Osteocyte (in vitro differentiated cells): ENCODE measurements at places on chromosomes 11 and 22. TPM values are rescaled to one million over a fixed set of nuclear protein-coding genes. Genes with fewer than 3 reads are reported as not detected.

HOATZ gene
- not detected in 2 replicates for total RNA-seq

KRTAP5-10 gene
- 0.30 and 0.31 TPM in 2 replicates for total RNA-seq

E2F8 gene
- 1.7 and 2.1 TPM in 2 replicates for total RNA-seq

MOGAT2 gene
- total RNA-seq, result not detected in 2 replicates

CYB5R2 gene
- total RNA-seq, result 5.7 and 7.9 TPM in 2 replicates

P2RX3 gene
- total RNA-seq, result not detected in 2 replicates

RFPL2 gene
- total RNA-seq, result not detected in 2 replicates

SLC25A45 gene
- 9.9 and 10.8 TPM in 2 replicates for total RNA-seq

KCNQ1OT1 gene
- total RNA-seq, result 3.4 and 3.9 TPM in 2 replicates

ARHGAP20 gene
- 0.91 and 1.0 TPM in 2 replicates for total RNA-seq

MUC5AC gene
- total RNA-seq, result not detected in 2 replicates

MMP12 gene
- not detected in 2 replicates for total RNA-seq

MRGPRF gene
- total RNA-seq, result 7.0 and 8.4 TPM in 2 replicates

PYGM gene
- total RNA-seq, result 0.73 and 0.84 TPM in 2 replicates

OR2AT4 gene
- total RNA-seq, result not detected in 2 replicates

MUC6 gene
- not detected in 2 replicates for total RNA-seq

SYNGR1 gene
- 24.0 and 26.6 TPM in 2 replicates for total RNA-seq

SLC35E4 gene
- total RNA-seq, result 9.4 and 10.2 TPM in 2 replicates
